Right cardiac atrium (tissue), 5 donors: ENCODE measurements at places on chromosomes 12 and 14.

DNA sequence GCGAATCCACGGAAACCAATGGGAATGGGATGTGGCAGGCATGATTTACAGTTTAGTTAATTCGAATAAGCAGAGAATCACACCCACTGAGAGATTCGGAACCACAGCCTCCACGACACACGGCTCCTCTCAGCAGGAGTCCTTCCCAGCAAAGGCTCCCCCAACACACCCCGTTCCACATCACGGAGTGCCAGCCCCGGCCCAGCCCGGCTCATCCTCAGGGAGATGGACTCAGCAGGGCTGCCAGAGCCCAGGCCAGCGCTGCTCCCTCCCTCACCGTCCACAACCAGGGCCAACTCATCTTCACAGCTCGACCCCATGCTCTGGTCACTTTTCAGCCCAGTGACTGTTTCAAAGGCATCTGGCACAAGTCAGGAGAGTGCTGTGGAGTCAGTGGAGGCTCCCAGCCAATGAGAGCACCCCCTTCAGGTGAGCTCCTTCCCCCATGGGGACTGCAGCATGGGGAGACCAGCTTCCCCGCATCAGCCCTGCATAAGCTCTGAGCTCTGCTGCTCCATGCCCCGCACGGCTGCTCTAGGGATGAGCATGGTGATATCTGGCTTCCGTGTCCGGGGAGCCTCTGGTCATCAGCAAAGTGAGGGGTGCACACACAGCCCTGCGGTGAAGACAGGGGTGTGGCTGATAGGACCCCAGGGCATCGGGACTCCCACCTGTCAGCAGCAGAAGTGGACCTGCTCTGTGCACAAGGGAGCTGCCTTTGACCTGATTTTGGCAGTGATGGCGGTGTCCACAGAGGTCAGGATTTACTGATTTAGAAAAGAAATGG lies 238.8 kb upstream of the SFSWAP start:
- DNase-seq: no peak

DNA sequence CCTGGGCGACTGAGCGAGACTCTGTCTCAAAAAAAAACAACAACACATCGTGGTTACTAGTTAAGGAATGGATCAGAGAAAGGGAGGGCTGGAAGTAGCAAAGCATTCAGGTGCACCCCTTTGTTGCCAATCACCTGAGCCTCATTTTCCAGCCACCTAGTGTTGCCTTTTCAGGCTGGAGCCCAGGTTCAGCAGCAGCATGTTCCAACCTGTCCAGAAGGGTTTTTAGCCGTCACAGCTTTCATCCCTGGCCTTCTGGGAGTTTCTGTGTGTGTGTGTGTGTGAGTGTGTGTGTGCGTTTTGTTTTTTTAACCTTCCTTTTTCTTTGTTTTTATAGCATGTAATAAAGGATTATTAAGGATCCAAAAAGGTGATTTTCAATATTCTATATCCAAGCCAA lies 121.1 kb upstream of the ATF1 start:
- no peak for DNase-seq

- peak; percentile 54 for DNase-seq
Measured at GRCh38 chr12:25041006-25041741, 92.3 kb upstream of the BCAT1 start.

DNA sequence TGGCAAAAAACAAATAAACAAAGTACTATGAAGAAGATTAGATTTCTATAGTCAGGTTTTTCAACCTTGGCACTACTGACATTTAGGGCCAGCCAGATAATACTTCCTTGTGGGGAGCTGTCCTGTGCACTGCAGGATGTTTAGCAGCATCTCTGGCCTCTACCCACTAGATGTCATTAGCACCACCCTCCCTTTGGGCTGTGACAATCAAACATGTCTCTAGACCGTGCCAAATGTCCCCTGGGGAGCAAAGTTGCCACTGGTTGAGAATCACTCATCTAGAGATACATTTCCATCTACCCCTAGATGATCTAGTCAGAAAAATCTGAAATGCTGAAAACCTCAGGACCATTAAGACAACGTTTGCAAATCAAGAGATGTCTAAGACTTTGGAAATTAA lies 29.9 kb downstream of the SRRM4 start:
- no peak for DNase-seq

GRCh38 chr14:71061458-71061857 lies 154.2 kb downstream of the PCNX1 start:
- no peak for DNase-seq

GRCh38 chr14:99522457-99522891 lies 41.3 kb downstream of the CCNK start:
- peak; percentile 65 for DNase-seq

DNA sequence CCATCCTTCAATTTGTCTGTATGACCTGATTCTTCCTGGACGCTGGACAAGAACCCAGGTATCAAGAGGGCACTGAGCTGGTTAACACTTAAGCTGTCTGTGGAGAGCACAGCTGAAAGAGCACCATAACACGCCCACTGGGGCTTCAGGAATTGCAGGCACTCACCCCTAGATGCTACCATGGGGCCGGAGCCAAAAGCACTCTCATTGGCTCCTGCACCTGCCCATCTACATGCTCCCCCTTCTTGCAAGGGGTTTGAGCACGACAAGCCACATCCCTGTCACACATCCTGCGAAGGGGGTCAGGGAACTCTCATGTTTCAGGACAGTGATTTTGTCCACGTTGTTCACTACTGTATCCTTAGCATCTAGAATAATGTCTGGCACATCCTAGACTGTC lies 35.1 kb upstream of the TBC1D15 start:
- DNase-seq: no peak

GRCh38 chr12:84785951-84786350 lies 126.6 kb downstream of the SLC6A15 start:
- DNase-seq: no peak

DNA sequence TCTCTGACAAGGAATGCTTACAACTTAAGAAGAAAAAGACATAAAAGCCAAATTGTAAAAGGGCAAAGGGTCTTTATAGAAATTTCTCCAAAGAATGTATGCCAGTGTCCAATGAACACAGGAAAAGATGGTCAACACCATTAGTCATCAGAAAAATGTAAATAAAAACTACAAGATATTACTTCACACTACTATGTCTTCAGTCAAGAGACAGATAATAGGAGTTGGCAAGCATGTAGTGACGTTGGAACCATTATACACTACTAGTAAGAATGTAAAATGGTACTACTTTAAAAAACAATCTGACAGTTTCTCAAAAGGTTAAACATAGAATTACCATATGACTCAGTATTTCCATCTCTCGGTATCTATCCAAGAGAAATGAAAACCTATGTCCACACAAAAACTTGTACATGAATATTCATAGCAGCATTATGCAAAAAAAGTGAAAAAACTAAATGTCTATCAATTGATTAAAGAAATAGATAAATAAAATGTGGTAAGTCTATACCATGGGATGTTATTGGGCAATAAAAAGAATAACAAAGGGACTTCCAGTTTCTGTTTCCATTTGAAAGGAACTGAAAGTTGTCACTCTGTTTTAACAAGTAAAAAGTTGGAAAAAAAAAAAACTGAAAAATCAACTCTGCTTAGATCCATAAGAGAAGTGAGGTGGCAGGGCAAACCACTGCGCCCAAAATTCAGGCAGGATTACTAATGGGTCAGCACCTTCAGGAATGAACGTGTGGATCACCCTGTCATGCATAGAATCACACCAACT lies 69.8 kb downstream of the ALG10B start:
- no peak for DNase-seq

- DNase-seq: no peak
Measured at GRCh38 chr12:101775816-101776215, 36.6 kb upstream of the SYCP3 start.
